ENCODE measurements at places on chromosomes 5 and 9.

DNA sequence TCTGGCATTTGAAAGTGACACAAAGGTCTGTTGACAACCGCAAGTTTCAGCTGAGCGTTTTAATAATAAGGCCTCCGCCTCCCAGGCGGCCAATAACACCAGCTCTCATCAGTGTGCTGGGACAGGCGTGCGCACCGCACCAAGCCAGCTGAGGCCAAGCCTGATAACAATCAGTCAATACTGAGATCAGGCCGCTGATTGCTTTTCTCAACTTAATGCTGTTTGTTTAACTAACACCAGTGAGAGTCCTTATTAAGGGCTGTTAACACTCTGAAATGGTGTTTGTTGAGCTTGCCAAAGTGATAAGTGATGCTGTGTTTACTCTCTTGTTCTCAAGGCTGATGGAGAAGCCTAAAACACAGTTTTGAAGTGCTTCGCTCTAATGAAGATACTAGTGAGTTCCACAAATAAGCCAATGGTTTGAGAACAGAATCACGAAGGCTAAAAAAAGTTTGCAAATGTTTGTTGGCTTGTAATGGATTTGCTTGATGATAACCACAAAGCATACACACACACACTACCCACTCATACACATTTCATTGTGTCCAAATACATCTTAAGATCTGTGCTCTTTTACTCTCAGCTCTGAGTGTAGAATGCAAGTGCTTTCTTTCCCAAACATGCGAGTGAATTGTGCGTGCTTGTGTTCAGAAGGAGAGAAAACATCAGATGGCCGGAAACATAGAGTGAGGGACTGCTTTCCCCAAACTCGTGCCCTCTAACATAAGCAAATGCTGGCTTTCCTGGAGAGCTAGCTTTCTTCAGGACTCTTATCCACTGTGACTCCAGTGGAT is 330.4 kb upstream of the KLF4 start:
- DNase-seq = no peak

- no peak for DNase-seq
Observed at GRCh38 chr5:150616024-150616470, 24.4 kb upstream of the SYNPO start.

DNA sequence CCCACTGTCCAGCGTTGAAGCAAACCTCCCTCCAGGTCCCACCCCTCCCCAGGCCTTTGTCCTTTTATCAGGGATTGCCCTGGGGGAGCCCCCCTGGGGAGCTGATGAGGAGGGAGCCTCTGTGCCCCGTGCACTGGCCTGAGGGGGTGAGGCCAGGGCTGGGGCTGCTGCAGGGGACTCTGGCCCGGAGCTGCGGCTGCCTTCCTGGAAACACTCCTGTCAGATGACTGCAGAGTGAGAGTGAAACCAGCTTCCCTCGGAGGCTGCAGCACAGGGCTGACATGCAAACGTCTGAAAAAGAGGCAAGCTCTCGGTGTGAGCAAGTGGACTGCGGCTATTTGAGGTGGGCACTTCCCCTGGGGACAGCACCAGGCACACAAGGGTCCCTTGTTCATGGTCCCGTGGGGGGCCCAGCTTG is 4.6 kb upstream of the TRAF2 start:
- no peak for DNase-seq

GRCh38 chr9:17739022-17739421 is 160.2 kb downstream of the SH3GL2 start:
- no peak for DNase-seq

GRCh38 chr9:6467006-6467625 is 54.1 kb downstream of the UHRF2 start:
- no peak for DNase-seq

DNA sequence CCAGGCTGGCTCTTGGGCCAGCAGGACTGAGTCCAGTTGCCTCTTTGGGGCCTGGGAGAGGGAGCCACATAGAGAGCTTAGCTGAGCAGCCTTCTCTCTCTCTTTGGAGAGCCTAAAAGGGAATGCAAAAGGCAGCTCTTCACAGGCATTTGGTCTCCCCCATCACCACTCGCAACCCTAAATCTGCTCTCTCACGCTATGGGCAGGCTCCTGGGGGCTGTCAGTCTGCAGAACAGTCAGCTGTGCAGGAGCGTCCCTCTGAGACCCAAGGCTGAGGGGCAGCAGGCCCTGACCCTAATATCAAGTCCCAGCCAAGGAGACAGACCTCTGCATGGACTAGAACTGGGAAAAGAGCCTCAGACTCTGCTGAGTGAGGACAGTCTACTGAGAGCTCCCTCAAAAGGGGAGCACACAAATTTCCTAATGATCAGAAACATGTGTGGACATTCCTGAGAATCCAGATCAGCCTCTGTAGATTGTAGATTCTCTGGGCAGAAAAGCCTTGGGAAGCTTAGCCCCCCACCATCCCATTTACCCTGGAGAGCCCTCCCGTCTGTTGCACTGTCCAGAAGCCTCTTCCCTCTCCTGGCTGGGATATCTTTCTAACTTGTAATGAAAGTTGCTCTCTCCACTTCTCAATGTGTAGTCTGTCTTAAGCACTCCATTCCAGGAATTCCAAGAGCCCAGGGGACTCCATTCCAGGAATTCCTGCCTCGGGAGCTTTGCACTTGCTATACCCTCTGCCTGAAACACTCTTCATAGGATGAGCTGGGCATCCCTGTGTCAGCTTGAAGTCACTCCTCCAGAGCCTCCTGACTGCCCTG is 79.4 kb downstream of the FAM114A2 start:
- no peak for DNase-seq

DNA sequence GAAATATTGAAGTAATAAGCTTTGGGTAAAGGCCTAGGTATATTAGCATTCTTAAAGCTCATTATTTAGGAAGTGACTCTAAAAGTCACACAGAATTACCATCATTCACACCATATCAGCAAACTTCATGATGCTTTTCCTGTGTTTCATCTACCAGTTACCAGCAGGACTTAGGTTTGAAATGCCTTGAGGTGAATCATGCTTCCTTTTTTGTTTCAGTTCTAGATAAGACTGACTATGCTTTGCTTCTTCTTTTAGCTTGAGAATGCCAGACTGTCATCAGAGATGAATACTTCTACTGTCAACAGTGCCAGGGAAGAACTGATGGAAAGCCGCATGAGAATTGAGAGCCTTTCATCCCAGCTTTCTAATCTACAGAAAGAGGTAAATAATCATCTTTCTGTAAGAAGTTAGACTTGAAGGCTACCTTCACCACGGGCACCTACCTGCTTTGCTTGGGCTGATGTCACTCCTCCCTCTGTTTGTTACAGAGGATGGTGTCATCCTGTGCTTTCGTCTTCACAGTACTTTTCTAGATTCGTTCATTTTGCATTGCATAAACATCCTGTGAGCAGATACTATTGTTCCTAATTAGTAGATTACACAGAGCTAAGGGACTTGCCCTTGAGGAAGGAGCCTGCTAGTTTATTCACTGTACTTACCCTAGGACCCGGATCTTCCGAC is 34.7 kb downstream of the LMNB1 start:
- no peak for DNase-seq

Measured in SK-N-MC (cell line).